ENCODE measurements at places on chromosomes 2 and 18.

DNA sequence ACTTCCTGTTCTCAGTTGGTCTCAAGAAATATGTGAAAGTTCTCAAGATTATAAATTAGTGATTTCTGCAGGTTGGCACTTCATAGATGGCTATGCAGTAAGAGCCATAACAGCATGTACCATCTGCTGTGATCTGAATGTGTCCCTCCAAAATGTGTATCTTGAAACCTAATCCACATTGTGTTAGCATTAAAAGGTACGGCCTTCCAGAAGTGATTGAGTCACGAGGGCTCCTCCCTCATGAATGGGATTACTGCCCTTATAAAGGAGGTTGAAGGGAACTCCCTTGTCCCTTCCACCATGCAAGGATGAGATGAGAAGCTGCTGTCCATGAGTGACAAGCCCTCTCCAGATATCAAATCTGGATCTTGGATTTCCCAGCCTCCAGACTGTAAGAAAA, 45.0 kb downstream of the METTL4 start:
- no peaks in the 10 kb centered on the region for H3K4me1 ChIP-seq
- no peaks in the 10 kb centered on the region for H3K36me3 ChIP-seq
- no peaks in the 10 kb centered on the region for H3K27me3 ChIP-seq
- DNase-seq: no peak
- no peak overlapping the region for H3K27ac ChIP-seq

GRCh38 chr2:157217409-157217808, 40.1 kb upstream of the GALNT5 start:
- H3K4me1 ChIP-seq: no peaks in the 10 kb centered on the region
- no peak overlapping the region for H3K27ac ChIP-seq
- H3K4me3 ChIP-seq: no peak overlapping the region
- peaks cover 13% of the 10 kb centered on the region for H3K27me3 ChIP-seq
- no peak for DNase-seq

DNA sequence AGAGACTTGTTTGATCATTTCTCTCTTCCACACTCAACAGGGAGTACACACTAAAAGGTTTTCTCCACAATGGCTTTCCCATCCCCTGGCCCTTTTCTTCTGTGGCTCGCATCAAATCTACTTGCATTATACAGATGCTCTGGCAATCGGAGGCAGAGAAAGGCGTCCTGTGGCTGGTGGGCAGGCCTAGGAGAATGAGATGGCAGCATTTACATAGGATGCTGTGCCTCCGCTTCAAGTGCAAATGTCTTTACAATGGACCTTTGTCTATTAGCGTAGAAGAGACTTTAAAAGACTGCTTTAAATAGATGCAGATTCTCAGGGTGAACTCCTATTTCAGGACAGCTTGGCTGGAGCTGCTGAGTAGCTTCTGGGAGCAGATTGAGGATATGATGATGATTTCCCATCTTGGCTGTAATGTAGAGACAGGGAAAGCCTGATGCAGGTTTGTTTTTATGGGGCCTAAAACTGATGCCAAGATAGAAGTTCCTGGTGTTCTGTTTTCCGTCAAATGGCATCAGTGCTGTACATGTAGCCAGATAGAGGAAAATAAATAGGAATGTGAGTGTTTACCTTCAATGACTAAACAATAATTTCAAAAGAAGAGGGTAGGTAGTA, 423.4 kb downstream of the RND3 start:
- H3K27me3 ChIP-seq: no peaks in the 10 kb centered on the region
- no peak for DNase-seq
- no peaks in the 10 kb centered on the region for H3K4me1 ChIP-seq
- no peak overlapping the region for H3K4me3 ChIP-seq
- H3K36me3 ChIP-seq: no peaks in the 10 kb centered on the region
- H3K27ac ChIP-seq: no peak overlapping the region

DNA sequence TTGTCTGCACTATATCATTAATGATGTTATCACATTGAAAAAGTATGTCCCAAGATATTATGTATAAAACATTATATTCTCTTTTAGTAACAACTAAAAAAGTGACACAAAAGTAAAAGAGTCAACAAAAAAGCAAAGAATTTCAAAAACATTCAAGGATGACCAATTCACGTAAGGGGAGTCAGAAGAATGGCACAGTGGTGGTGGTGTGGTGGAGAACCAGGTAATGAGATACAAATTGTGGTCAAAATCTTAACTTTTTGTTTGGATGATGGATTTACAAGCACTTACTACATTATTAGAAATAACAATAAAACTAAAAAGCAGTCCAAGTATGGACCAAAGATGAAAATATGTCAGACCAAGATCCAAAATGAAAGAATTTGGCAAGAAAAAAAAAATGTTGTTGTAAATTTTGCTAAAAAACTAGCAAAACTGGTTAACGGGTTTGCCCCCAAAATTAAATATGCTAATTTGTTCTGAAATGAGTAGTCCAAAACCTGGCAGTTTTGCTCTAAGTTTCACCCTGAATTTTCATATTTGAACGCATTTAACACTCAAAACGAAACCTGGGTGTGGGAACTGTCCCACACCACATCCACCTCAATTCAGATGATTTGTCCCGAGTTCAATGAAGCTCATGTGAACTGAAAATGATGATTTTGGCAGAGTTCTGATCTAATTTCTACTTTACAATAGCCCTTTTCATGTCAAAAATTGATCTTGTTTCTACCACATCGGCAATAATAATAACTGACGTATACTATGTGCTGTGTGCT, 135.8 kb downstream of the IKZF2 start:
- H3K27ac ChIP-seq: peak overlapping the region; percentile 84
- peak overlapping the region; percentile 72 for H3K4me3 ChIP-seq
- H3K27me3 ChIP-seq: no peaks in the 10 kb centered on the region
- peaks cover 62% of the 10 kb centered on the region for H3K4me1 ChIP-seq

- H3K4me3 ChIP-seq: no peak overlapping the region
- no peak overlapping the region for H3K27ac ChIP-seq
- DNase-seq: no peak
Measured at GRCh38 chr2:36296798-36297197, 58.8 kb upstream of the CRIM1 start.

DNA sequence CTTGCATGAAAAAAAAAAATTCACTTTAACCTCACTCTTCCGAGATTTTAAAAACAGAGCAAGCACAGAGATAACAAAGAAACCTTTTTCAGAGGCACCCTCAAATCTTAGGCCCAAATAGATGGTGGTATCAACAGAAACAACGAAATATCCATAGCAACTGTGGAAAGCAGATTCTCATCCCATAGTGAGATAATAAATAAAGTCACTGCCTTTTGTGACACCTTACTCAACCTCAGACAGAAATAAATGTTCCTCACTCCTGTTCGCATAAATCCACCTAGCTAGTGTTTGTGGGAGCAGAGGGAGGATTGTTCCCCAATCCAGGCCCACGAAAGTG, 60.9 kb upstream of the RTN4 start:
- no peaks in the 10 kb centered on the region for H3K36me3 ChIP-seq
- peak overlapping the region; percentile 39 for H3K27ac ChIP-seq
- no peak for DNase-seq

DNA sequence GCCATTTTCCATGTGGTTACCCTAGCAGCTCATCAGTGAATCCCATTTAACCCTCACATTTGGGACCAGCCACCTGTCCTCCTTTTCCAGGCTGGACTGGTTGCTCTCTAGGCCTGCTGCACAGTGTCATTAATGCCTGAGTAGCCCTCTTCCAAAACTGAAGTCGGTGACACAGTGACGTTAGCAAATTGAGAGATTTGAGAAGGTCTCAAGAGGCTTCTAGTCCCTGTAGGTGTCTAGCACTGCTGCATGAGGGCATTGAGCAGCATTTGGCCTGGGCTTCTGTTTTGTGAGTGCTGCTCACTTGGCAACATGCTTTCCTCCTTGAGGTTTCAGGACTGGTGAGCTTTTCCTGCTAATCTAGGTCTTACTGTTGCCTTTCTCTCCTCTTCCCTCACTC, 36.7 kb downstream of the PKP4 start:
- DNase-seq: no peak
- no peaks in the 10 kb centered on the region for H3K4me1 ChIP-seq
- H3K4me3 ChIP-seq: no peak overlapping the region
- H3K36me3 ChIP-seq: no peaks in the 10 kb centered on the region
- H3K27ac ChIP-seq: no peak overlapping the region
